ENCODE measurements at places on chromosomes 13 and 19. TPM values are rescaled to one million over a fixed set of nuclear protein-coding genes. Genes with fewer than 3 reads are reported as not detected.

DNA sequence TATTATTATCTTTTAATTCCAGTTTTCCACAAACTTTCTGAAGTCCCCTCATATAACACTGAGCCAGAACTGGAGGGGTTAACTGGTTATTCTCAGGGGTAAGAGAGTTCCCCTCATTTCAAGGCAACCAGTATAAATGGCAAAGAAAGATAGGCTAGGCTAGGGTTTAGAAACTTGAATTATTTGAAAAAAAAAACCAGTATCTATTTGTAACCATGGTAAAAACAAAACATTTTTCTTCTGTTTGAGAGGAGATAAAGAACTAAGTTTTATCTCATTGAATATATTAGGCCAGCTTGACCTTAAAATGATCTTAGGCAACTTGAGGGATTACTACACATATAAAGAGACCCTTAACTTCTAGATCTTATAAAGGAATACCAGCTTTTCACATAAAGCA lies 19.6 kb downstream of the SUPT20H start:
- DNase-seq = no peak

ACP5 gene
- polyA plus RNA-seq = 10.0 TPM

DNA sequence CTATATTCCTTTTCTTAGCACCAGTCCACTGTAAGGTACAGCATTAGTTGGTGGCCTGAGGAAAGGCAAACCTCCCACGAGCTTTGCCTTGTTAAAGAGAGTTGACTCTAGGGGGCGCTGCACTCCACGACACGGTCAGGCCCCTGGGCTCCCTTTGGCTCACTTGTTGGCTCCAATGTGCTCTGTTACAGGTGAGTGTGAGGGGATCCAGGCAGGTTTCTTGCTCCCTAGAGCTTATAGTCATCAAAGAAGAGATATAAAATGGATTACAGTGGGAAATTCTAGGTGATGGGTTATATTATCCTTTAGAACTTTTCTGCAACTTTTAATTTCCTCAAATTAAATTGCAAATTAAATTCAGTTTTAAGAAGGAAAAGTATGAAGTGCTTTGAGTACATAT lies 3.7 kb downstream of the WDR87 start:
- peak; percentile 81 for DNase-seq

GRCh38 chr13:44196196-44196751 lies 177.3 kb upstream of the SERP2 start:
- DNase-seq = no peak

DNA sequence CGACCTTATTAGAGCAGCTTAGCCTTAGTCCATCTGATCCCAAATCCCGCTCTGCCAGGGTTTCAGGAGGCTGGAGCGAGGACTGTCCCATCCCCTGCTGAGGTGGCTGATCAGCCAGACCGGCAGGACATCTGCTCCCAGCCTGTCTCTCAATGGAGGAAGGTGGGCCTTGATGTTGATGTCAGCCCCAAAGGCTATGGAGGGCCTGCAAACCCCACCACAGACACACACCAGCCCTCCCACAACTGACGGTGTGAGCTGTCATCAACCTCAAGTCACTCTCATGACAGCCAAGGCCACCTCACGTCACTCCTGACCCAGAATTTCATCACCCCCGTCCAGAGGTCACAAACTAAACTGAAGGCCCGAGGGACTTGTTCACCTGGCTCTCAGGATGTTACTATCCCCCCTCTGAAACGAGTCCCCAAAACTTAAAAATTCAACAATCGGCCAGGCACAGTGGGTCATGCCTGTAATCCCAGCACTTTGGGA lies 25.5 kb downstream of the RHPN2 start:
- DNase-seq = no peak

STAP2 gene
- 23.3 TPM for polyA plus RNA-seq

- DNase-seq = no peak
Observed at GRCh38 chr13:30437177-30437576, 14.9 kb downstream of the UBE2L5 start.

DNA sequence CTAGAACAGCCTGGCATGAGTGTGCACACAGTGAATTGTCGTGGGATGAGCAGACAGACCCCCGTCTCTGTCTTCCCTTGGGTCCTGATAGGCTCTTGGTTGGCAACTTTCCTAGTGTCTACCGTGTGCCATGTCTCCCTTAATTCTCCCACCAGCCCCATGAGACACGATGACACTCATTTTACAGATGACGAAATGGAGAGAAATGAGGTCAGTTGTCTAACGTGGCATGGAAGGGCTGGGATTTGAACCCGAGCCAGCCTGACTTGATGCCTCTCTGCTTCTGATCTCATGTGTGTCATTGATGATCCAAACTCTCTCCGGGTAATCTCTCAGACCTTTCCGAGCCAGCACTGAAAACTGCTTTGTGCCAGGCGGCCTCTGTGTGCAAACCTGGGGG lies 8.4 kb upstream of the KLK14 start:
- DNase-seq = no peak

- DNase-seq = no peak
Observed at GRCh38 chr13:21542563-21542962, 61.4 kb downstream of the MICU2 start.

CCDC8 gene
- 45.2 TPM for polyA plus RNA-seq

GET3 gene
- polyA plus RNA-seq = 74.0 TPM

TMEM91 gene
- polyA plus RNA-seq = 19.5 TPM

- no peak for DNase-seq
Observed at GRCh38 chr13:67049744-67050143, 180.4 kb downstream of the PCDH9 start.

- no peak for DNase-seq
Observed at GRCh38 chr13:29428310-29429181, 166.9 kb downstream of the SLC7A1 start.

- no peak for DNase-seq
Observed at GRCh38 chr19:47489072-47489914, 5.3 kb upstream of the KPTN start.

C19orf73 gene
- 0.20 TPM for polyA plus RNA-seq

- no peak for DNase-seq
Observed at GRCh38 chr13:80086304-80086721, 254.6 kb downstream of the SPRY2 start.

TINCR gene
- polyA plus RNA-seq = 0.63 TPM

- no peak for DNase-seq
Observed at GRCh38 chr13:84985860-84986259, 813.4 kb downstream of the SLITRK6 start.

ZNF569 gene
- polyA plus RNA-seq = 14.1 TPM

S1PR2 gene
- 11.9 TPM for polyA plus RNA-seq

ERFL gene
- 0.15 TPM for polyA plus RNA-seq

- DNase-seq = no peak
Observed at GRCh38 chr19:13864046-13864666, 12.8 kb upstream of the NANOS3 start.

ZNF577 gene
- 45.9 TPM for polyA plus RNA-seq

DNA sequence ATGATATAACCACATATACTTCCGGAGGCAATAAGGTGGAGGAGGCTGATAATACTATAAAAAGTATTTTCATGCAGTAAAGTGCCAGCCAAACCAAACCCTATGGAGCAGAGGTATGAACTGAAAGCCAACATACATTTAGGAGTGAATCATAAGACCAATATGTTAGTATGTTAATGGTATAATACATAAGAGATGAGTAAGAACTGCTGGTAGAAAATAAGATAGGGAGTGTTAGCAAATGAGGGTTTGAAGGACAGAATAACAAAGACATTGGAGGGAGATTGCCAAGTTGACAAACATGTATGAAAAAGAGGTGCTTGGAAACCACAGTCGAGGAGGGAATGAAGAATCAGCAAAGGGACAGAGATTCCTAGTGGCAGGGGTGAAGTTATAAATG lies 10.8 kb downstream of the ENOX1 start:
- no peak for DNase-seq

- DNase-seq = no peak
Observed at GRCh38 chr13:91219201-91219600, 128.3 kb upstream of the MIR17HG start.

- no peak for DNase-seq
Observed at GRCh38 chr13:98150832-98151479, 8.1 kb downstream of the FARP1 start.

GRCh38 chr13:36685927-36686326 lies 12.1 kb downstream of the SERTM1 start:
- DNase-seq = no peak

ZNF560 gene
- 1.3 TPM for polyA plus RNA-seq

DNA sequence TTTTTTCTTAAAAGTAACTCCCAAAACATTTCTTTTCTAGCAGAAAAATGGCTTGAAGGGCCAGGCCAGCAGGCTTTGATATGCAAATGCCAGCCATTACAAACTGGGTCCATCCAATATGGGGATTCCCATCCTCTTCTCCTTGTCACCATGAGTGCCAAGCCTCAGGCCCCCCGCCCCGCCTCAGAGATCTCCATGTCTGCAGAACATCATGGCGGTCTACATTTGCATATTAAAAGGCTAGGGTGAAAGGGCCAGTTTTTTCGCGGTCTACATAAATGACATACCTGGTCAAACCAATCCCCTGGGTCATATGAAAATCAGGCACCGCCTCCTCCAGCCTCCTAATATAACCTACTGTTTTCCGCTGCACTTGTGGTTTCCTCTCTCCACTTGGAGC lies 1327.6 kb downstream of the UQCRFS1 start:
- DNase-seq = no peak

- no peak for DNase-seq
Observed at GRCh38 chr13:23098161-23098907, 82.4 kb upstream of the SGCG start.

DNA sequence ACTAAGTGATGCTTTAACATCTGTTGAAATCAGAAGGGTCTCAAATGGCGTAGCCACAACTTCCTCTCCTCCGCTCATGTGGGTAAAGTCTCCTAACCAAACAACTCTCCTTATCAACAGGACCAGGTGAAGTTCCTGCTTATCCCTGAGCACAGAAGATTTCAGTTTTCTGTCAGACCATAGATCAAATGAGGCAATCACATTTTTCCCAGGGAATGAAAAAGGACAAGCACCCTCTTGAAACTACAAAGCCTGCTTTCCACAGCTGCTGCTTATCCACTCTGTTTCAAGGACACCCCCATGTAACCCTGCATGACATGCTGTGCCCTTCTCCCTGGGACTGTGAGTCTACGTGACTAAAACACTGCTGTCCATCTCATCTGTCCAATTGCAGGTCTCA lies 788.3 kb upstream of the SLITRK5 start:
- no peak for DNase-seq

ITGBL1 gene
- 0.90 TPM for polyA plus RNA-seq

- no peak for DNase-seq
Observed at GRCh38 chr19:14915116-14915515, 26.2 kb upstream of the OR7C2 start.

SIGLEC5 gene
- not detected for polyA plus RNA-seq

PRX gene
- polyA plus RNA-seq = 10.4 TPM

- DNase-seq = no peak
Observed at GRCh38 chr13:113118261-113119021, 4.2 kb upstream of the F10 start.
